T-helper 9 cell (primary cell): ENCODE measurements at places on chromosomes 5 and 9.

- DNase-seq, result no peak
Measured at GRCh38 chr5:172303572-172304335, 20.2 kb upstream of the UBTD2 start.

GRCh38 chr5:89097103-89097502, 214.1 kb upstream of the MEF2C start:
- DNase-seq, result no peak

- DNase-seq, result no peak
Measured at GRCh38 chr9:113875459-113876150, 504 bp upstream of the ZNF618 start.

GRCh38 chr5:39264528-39264927, 45.2 kb upstream of the FYB1 start:
- no peak for DNase-seq

- DNase-seq, result no peak
Measured at GRCh38 chr9:34809504-34810186, 99.7 kb upstream of the CCL21 start.
